Regular cardiac myocyte (primary cell): ENCODE measurements at places on chromosomes 3 and 15. TPM values are rescaled to one million over a fixed set of nuclear protein-coding genes. Genes with fewer than 3 reads are reported as not detected.

RTP2 gene
- total RNA-seq, result not detected in 2 replicates

CADPS gene
- total RNA-seq, result 0.85 TPM in 1 of 2 replicates, not detected in the other

JAGN1 gene
- total RNA-seq, result 27.3 and 38.3 TPM in 2 replicates

STT3B gene
- 247 and 301 TPM in 2 replicates for total RNA-seq

MOBP gene
- under 0.01 TPM in 1 of 2 replicates, not detected in the other for total RNA-seq

LRRC2 gene
- 3.6 and 5.4 TPM in 2 replicates for total RNA-seq

CHP1 gene
- 77.6 and 79.2 TPM in 2 replicates for total RNA-seq

RASGRF1 gene
- not detected in 2 replicates for total RNA-seq

DNAH12 gene
- under 0.01 and 0.28 TPM in 2 replicates for total RNA-seq

FGD5 gene
- 0.58 and 0.85 TPM in 2 replicates for total RNA-seq

IL17RB gene
- total RNA-seq, result under 0.01 TPM in 1 of 2 replicates, not detected in the other

SCN5A gene
- 1.1 and 1.2 TPM in 2 replicates for total RNA-seq

AP3B2 gene
- under 0.01 and 0.28 TPM in 2 replicates for total RNA-seq

SPESP1 gene
- 3.3 and 4.2 TPM in 2 replicates for total RNA-seq

DUOXA1 gene
- total RNA-seq, result 0.56 TPM in 1 of 2 replicates, not detected in the other

JMJD7 gene
- 3.4 and 3.5 TPM in 2 replicates for total RNA-seq

ULK3 gene
- 13.5 and 16.3 TPM in 2 replicates for total RNA-seq

GP9 gene
- total RNA-seq, result not detected in 2 replicates

ROPN1B gene
- not detected in 2 replicates for total RNA-seq

FEM1B gene
- 44.5 and 62.6 TPM in 2 replicates for total RNA-seq

GABRG3 gene
- not detected in 2 replicates for total RNA-seq

SCAANT1 gene
- total RNA-seq, result not detected in 2 replicates

RHCG gene
- under 0.01 TPM in 2 replicates for total RNA-seq

PIGZ gene
- total RNA-seq, result 1.5 and 8.7 TPM in 2 replicates
